Central memory CD8-positive, alpha-beta T cell (primary cell): ENCODE measurements at places on chromosomes 6 and 20.

DNA sequence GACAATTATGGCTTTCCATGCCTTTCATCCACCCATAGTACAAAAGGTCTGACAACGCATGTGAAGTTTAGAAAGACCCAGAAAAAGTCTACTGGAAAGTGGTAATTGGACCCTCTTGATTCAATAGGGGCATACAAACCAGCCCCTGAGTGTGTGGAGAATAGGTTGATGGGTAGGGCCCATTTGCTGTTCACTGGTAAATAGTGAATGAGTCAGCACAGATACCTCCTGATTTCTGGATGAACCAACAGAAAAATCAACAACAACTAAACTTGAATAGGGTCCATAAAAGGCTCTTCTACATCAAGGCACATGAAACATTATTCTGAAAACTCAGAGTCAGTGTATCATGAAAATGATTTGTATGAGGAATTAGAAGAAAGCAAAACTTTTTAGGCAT is 235.4 kb upstream of the SLC35B3 start:
- no peak for DNase-seq

DNA sequence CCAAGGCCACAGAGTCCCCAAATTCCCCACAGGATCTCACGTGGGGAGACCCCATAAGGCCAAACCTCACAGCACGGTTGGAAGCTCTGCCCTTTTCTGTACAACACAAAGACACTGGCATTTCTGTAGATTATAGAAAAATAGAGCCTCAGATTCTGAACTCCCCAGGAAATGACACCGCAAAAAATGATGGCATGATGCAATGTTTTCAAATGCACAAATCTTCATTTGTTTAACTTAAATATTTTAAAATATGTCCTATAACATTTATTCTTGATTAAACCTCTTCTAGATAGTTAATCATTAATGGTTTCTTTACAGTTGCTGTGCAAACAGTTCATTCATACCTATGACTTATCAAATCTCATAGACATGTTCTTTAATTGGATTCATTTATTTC is 33.8 kb downstream of the SIM1 start:
- no peak for DNase-seq

GRCh38 chr6:150238846-150239407 is 96.1 kb downstream of the PPP1R14C start:
- no peak for DNase-seq

DNA sequence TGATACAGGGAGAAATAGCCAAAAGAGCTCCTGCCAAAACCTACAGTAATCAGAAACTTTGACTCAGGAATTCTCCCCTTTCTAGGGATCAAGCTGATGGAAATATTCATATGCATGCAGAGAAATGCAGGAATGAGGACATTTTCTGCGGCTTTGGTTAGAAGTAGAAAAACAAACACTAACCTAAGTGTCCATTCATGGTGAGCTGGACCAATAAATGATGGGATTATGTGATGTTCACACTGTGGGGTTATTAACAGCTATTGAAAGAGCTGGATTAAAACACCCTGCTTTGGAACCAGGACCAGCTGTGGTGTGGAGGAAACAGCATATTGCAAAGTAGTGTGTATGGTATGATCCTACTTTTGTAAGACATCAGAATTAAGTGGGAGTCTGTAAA is 143.1 kb downstream of the SYCP2 start:
- no peak for DNase-seq

DNA sequence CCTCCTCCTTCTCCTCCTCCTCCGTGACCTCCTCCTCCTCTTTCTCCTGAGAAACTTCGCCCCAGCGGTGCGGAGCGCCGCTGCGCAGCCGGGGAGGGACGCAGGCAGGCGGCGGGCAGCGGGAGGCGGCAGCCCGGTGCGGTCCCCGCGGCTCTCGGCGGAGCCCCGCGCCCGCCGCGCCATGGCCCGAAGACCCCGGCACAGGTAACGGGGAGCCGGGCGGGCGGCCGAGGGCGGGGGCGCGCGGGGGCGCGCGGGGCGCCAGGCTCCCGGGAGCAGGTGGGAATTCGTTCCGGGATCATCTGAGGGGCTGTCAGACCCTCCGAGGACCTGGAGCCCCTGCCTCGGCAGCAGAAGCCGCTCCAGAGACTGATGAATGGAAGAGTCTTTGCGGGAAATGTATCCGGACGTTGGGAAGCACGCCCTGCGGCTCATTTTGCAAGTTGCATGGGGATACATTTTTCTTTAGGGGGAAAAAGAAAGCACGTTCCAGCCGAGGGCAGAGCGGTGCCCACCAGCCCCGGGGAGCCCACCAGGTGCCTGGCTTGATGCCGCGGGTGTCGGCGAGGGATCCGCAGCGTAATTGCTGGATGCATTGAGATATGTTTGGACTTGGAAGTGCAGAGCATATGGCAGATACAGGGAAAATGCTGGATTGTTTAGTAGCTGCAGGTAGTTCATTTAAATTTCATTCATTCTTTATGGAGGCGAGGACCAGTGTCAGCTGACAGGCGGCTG is 394 bp downstream of the MYB start:
- DNase-seq = no peak

DNA sequence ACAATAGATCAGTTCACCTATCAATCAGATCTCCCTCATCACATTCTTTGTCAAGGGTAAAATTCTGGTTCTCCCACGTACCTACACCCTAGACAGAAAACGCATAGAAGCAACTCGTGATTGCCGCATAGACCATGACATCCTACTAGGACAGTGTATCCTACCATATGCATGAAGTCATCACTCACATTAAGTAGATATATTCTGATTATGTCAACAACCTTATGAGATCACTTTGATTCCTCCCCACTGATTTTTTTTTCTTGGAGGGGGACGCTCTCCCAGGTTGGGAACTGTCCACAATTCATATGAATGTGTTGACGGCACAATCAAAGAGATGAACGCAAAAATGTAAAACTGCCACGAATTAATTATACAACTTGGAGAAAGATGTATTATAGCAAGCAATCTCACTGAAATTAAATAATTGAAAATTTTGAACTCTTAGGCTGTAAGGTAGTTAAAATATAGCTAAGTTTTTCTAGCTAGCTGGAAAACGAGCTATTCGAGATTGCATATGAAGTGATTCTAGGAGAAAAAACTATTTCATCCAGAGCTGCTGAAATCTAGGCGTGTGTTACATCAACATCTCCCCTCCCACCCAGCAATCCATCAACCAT is 82.5 kb upstream of the CCDC28A start:
- no peak for DNase-seq

DNA sequence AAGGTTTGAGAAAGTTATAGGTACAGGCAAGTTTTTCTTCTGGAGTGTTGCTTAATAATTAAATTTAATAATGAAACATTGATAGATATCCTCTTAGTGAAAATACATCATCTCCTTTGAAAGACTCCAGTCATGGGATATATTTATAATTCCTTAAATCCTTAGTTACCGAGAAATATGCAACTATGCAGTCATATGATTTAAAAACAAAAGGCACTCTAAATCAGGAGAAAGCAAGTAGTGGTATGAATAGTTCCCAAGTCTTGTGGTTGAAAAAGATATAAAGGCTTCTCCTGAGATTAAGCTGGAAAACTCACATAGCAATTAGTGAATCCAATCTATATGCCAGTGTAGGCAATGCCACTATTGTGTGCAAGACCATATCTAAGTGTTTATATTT is 475.4 kb downstream of the EYS start:
- no peak for DNase-seq
